ENCODE measurements at places on chromosomes 2 and 18.

DNA sequence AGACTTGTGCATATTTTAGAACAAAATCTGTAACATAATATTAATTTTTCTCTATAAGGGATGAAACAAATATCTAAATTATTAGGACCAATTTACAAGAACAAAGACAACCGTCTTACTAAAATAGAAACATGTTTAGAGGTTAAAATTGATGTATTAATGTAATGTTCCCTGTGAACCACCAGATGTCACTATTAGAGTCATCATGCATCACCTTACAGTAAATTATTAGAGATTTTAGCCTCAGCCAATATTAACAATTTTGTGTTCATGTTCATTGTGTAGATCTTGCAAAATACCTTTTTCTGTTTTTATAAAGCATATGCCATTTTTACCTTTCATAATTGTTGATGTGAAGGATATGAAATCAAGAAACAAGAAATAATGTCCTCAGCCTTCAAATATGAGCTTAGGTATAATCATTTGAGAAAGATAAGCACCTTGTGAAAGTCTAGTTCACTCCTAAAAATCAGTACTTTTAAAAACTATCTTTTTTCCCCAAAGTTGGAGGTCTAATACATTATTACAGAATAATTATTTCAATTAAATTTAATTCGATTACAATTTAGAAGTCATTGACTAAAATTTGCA is 344.3 kb upstream of the KCNH7 start:
- DNase-seq = no peak

DNA sequence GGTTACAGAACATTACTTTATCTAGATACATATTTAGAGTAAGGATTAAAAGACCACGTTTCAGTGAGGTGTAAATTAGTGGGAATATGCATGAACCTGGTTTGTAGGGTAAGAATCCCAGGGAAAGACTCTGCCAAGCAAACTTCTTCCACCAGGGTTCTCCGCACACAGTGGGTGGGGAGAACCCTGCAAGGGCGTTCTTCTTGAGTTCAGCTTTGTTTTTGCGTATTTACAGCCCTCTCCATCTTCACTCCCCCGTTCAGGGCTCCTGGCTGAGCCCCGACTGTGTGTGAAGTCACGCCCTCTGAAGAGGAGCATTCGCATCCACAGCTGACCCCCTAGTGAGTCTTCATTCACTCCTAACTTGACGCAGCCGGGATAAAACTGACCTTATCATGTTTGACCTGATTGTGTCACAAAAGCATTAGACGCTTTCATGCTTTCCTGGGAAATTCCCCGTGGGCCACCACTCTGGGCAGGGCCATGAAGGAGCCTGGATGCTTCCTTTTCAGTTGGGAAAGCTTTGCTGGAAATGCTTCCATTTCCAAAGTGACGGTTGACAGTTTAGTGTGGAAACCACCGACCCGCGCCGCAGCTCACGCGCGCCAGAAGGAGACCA is 1.0 kb downstream of the ALKAL2 start:
- no peak for DNase-seq

DNA sequence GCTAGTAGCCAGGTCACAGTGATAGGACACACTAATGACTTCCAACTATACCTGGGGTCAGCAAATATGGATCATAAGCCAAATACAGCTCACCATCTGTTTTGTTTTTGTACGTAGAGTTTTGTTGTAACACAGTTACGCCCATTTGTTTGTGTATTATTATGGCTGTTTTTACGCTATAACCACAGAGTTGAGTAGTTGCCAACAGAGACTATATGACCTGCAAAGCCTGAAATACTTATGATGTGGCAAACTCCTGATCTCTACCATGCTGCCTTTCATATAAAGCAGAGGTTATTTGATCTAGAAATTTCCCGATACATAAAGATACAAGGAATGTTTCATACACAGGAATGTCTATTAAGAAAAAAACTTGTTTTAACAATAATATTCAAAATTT is 152.2 kb downstream of the HNMT start:
- DNase-seq = no peak

- DNase-seq = no peak
Observed at GRCh38 chr2:178674122-178674521, 133.1 kb downstream of the TTN start.

GRCh38 chr2:45008296-45009129 is 739 bp downstream of the SIX2 start:
- no peak for DNase-seq

GRCh38 chr2:204114295-204115136 is 178.0 kb downstream of the ICOS start:
- no peak for DNase-seq

DNA sequence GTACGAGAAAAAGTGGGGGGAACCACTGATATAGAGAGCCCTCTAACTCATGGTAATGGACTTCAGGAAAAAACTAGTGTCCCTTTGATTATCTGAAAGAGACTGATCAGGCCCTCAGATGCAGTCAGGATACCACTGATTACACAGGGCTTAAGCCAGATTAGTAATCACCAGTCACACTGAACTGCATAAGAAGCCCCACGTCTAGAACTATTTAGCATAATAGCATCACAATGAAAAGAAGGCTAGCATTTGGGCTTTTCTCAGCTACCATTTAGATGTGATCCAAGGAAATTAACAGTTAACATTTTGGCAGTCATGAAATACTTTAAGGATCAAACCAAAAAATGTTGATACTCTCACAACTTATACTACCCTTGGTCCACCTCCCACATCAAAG is 813.1 kb upstream of the POU3F3 start:
- DNase-seq = no peak

GRCh38 chr2:229443141-229443540 is 172.1 kb upstream of the PID1 start:
- DNase-seq = no peak

GRCh38 chr2:223068071-223068470 is 16.1 kb downstream of the KCNE4 start:
- no peak for DNase-seq

DNA sequence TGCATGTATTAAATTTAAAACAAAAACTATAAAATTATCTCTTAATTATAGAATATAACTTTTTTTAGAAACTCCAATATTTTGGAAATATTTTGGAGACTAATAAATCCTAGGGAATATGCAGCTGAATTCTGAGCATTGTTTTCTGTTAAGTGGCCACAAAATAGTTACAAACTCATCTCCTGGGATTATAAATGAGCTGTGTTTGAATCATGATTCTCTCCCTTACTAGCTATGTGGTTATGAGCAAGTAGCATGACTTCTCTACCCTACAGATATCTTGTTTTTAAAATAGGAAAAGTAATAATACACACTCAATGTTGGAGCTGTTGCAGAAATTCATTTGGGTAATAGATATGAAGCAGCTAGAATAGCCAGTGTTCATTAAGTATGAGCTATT is 137.9 kb upstream of the ITGA4 start:
- no peak for DNase-seq

DNA sequence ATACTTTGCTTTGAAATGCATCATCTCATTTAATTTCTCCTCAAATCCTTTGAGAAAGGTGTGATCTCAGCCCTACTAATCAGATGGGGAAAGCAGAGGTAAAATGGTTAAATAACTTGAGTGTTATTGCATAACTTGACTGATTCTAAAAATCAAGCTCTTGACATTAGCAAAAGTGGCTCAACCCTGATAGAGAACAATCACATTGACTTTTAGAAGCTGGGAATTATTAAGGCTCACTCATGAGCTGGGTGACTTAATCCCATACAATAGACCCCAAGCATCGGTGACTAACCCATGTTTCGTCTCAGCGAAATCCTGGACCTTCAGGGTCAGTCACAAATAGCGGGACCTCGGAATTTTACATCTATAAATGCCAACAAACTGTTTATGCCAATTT is 378.9 kb downstream of the NBAS start:
- no peak for DNase-seq

GRCh38 chr18:66916834-66917233 is 312.9 kb upstream of the CDH19 start:
- DNase-seq = no peak

GRCh38 chr2:3628241-3628679 is 29.7 kb upstream of the ALLC start:
- no peak for DNase-seq

GRCh38 chr2:232018181-232018580 is 56.7 kb downstream of the DIS3L2 start:
- no peak for DNase-seq

DNA sequence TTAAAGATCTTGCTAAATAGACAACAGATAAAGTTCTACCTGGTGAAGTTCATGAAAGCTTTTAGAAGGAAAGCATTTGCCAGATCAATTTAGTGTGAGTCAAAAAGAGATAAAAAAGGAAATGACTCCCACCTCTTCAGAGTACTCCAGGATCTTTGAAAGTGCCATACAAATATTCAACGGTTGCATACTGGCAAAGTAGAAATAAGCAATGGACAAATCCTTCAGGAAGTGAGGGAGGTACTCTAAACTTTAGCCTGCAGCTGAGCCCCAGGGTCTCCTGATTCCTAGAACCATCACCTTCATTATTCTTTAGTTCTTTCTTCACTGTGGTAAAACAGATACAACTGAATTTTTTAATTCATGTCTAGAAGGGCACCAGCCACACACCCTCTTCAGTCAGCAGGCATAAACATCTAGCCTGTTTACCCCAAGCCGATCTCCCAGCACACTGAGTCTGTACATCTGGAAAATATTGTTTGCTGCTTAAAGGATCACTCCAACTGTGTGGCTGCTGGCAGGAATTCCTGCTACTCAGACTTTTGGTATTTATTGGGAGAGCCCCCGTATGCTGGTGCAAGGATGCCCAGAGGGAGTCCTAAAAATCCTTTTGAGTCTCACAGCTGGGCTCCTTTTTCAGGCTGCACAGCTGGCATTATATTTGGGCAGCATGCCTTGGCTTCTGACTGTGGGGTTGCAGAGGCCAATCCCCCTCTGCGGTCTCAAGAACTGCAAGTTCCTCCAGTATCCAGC is 72.3 kb upstream of the SESTD1 start:
- peak; percentile 50 for DNase-seq

DNA sequence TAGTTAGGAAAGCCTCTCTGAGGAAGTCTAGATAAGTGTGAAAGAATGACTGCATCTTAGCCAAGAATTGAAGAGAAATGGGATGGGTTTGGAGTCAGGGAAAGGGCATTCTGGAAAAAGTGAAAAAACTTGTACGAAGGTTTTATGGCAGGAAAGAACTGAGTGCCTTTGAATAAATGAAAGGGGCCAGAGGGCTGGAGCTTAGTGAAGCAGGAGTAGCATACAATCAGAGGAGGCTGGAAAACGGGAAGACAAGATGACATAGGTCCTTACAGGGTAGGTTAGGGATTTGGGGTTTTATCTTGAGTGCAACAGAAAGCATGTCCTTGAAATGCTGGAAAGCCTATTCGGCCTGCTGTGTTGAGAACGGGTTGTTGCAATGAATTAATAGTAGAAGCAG is 152.6 kb upstream of the RND3 start:
- DNase-seq = no peak

DNA sequence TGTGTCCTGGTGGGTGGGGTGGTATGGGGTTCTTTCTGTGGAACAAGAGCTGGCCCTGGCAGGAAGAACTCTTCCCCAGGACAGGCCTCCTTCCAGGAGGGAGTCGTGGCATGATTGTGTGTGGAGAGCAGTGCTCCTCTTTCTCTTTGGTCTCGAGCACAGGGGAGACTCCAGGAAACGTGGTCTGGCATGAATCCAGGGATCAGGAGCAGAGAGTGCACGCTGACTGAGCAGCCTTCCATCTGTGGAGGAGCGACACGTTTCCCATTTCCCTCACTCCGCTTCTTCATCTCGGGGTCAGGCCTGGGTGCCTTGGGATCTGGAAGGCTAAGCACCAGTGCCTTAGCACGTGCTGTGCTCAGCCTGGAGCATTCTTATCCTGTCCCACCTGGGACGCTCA is 132.0 kb upstream of the HDAC4 start:
- no peak for DNase-seq

- DNase-seq = no peak
Observed at GRCh38 chr2:11122380-11122779, 32.9 kb upstream of the SLC66A3 start.

- no peak for DNase-seq
Observed at GRCh38 chr18:58676270-58676669, 5.0 kb downstream of the MALT1 start.

DNA sequence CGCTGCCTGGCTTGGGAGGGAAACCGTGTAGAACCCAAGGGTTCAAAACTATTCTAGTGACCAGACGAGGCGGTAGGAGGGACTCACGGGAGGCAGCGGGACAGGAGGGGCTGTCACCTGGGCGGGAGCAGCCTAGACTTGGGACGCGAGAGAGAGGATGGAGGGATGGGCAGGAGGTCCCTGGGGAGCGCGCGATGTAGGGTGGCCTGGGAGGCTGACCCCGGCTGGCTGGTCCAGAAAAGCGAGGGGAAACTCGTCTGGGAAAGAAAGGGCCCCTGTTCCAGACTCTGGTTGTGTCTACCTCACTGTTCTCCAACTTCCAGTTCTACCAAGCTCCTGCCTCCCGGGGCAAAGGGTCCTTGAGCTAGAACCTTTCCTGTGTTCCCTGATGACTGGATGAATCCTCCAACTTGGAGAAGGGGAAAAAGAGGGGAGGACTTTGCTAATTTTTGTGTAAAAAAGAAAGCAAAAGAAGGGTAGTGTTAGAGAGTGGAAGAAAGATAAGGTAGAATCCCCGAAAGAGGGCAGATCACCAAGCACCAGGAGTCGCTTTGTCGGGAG is 1.4 kb downstream of the DOK6 start:
- DNase-seq = no peak

GRCh38 chr2:181741756-181742155 is 61.4 kb upstream of the NEUROD1 start:
- DNase-seq = no peak

DNA sequence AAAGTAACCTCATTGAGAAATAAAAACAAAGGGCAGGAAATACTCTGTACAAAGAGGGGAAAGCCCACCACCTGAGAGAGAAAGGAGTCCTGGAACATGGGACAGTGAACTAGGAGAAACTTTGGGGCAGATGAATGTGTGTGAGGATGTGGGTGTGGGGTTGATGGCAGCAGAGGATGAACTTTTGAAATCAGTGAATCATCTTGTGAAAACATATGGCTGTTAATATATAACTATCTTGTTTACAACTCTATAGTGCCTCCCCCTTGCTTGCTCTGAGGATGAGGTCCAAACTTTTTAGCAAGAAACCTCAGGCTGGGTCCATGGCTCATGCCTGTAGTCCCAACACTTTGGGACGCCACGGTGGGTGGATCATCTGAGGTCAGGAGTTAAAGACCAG is 171.8 kb upstream of the LHCGR start:
- no peak for DNase-seq

- no peak for DNase-seq
Observed at GRCh38 chr2:240451791-240452461, 16.5 kb downstream of the GPC1 start.

GRCh38 chr2:237591141-237591881 is 777 bp upstream of the RAB17 start:
- DNase-seq = no peak

GRCh38 chr18:55322178-55322735 is 265.7 kb downstream of the TCF4 start:
- DNase-seq = peak; percentile 74

- peak; percentile 66 for DNase-seq
Observed at GRCh38 chr2:111659361-111660333, 224.3 kb downstream of the ANAPC1 start.

GRCh38 chr18:11989966-11990380 is 8.7 kb downstream of the IMPA2 start:
- no peak for DNase-seq

Data from BJ (cell line).